ENCODE measurements at places on chromosomes 5 and 9. TPM values are rescaled to one million over a fixed set of nuclear protein-coding genes. Genes with fewer than 3 reads are reported as not detected.

DNA sequence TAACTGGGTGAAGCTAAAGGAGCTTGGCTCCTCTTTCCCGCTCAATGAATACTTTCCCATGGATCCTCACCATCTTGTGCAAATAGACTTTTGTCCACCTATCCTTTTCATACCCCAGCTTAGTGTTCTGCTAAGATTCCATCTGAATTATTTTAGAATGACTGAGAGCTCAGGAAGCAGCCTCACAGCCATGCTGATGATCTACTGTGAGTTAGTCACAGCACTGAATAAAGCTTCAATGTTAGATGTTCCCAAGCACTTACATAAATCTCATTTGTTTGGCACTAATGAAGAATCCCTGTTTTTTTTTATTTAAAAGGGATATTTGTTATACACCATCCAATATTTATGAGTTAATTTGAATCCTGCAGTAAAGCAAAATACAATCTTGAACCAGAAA is 317.6 kb upstream of the TRPC7 start:
- no peak for DNase-seq

DNA sequence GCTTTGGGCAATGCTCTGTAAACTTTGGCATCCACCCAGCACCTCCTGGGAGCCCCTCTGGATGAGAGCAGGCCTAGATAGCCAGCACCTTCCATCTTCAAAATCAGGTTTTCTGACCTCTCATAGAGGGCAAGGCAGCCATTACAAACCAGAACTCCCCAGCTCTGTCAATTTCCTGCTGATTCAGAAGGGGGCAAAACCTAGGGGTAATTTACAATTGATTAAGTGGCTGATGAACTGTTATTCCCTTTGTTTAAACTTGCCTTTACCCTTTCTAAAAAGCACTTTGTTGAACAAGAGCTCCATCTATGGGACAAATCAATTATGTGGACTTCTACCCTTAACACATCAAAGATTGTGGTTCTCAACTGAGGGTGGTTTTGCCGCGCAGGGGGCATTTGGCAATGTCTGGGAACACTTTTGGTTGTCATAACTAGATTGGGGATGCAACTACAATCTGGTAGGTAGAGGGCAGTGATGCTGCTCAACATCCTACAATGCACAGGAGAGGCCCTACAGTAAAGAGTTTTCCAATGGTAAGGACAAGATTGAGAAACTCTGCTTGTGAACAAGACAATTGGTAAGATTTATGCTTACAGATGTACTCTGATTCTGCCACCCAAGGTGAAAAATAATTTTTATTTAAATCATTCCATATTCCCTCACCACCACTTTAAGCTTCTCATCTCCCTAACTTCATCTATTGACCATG is 184.1 kb downstream of the MARCHF11 start:
- no peak for DNase-seq

GRCh38 chr5:149628846-149629388 is 47.6 kb downstream of the ARHGEF37 start:
- no peak for DNase-seq

DNA sequence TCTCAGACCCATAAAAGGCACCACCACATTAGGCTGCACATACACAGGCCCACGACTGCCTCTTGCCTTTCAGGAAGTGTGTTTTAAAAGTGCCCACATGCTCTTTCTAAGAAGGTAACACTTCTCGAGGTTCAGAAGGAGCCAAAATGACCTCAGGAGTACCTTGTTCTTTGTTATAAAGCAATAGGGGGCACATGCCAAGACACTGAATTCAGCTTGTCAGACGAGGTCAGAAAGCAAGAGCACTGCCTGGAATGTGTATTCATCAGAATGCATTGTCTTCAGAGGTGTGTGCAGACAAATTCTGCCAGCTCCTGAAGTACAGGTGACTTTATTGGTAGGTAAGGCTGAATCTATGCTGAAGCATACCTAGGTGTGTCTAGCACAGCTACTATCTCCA is 114.5 kb upstream of the IRX1 start:
- no peak for DNase-seq

GRCh38 chr5:76820526-76820890 is 1.7 kb downstream of the F2RL1 start:
- no peak for DNase-seq

DNA sequence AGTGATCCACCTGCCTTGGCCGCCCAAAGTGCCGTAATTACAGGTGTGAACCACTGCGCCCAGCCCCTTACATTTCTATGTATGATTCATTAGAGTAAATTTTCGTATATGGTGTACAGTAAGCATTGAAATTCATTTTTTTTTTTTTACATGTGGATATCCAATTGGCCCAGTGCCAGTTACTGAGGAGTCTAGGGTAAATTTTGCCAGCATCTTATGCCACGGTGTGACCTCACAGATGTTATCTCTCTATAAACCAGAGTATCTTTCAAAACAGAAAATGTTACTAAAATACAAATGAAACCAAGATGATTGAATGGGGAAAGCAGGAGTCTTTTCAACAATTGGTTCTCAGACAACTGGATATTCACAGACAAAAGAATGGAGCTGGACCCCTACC is 64.7 kb downstream of the IPPK start:
- no peak for DNase-seq

GRCh38 chr5:96031811-96032261 is 70.2 kb upstream of the ELL2 start:
- DNase-seq, result no peak

DNA sequence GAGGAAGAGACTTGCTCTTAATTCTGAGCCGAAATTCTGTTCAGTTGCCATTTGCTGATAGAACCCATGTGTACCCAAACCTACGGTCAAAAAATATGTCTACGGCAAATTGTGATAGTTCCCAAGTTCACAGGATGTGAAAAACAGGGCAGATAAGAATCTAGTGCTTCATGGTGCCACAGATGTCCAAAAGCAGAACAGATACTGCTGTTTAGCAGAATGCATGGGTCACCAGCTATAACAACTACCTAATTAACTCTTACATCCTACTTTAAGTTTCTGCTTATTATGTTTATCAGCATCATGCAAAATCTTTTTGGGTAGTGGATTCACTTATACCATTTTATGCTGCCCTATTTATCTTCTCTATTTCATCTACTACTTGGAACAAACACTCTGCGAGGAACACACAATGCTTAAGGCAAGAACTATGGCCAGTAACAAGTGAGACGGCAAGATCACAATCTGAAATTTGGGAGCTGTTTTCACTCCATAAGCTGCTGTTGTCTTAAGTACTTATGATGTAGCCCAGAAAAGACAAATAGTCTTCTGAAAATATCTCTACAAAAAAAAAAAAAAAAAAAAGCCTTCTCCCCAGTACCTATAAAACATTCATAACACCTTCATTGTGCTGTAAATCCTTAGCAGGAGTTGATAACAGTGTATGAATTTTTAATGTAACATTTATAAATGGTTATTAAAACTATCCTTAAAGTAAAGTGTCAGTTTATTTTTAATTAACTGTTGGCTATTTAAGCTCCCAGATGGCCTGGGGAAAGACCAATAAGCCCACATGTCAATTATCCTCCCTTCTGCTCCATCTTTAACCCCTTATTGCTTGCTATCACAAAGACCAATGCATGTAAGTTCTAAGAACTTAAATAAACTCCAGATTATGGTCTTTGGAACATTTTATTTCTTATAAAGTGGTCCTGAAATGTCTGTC is 232.3 kb downstream of the TLR4 start:
- no peak for DNase-seq

DNA sequence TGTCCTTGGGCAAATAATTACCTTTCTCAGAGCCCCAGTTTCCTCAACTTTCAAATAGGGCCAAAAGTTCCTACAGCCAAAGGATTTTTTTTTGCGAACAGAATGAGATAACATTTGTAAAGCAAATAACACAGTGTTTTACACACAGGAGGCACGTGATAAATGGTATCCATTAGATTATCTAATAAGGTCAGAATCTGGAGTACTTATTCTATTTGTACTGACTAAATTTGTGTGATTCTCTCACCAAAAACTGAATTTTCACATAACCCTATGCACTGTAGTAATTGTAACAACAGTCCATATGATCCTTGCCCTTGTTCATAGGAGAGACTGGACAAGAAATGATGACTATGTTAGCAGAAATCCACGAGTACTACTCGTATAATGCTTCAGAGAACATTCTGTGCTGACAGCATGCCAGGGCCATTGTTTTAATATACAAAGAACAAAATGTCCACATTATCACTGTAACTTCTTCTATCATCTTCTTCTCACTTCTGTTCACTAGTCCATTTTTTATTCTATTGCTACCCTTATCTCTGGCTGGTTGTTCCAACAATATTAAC is 13.9 kb upstream of the FEM1C start:
- DNase-seq, result no peak

DNA sequence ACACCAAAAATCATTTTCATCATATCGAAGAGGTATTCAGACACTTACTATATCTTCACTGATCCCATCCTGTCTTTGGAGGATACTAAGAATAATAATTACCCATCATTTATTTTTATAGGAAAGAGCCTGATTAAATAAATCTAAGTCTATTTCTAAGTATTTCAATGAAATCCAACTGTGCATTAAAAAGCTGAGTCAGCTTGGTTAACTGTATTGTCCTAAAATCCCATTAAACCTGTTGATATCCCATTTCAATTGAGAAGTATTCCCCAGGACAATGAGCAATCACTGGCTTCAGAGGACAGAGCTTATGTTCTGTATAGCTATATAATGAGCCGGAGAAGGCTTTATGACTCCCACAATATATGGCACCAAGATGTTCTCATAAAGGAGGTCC is 142.0 kb upstream of the RORB start:
- DNase-seq, result no peak

Gene PRSS3
- not detected for total RNA-seq

Gene ADRA1B
- total RNA-seq, result 2.7 TPM

Gene ITK
- 0.51 TPM for total RNA-seq

Gene SLC22A4
- total RNA-seq, result 0.57 TPM

Gene KCNMB1
- 0.76 TPM for total RNA-seq

Gene DPYSL3
- 22.1 TPM for total RNA-seq

Measured in Right ventricle myocardium inferior (tissue), 1 donor.